ENCODE measurements at places on chromosomes 11 and 22.

GRCh38 chr11:103167166-103167565 is 57.9 kb downstream of the DYNC2H1 start:
- DNase-seq = no peak

- DNase-seq = no peak
Measured at GRCh38 chr11:27120211-27120610, 79.6 kb downstream of the BBOX1 start.

DNA sequence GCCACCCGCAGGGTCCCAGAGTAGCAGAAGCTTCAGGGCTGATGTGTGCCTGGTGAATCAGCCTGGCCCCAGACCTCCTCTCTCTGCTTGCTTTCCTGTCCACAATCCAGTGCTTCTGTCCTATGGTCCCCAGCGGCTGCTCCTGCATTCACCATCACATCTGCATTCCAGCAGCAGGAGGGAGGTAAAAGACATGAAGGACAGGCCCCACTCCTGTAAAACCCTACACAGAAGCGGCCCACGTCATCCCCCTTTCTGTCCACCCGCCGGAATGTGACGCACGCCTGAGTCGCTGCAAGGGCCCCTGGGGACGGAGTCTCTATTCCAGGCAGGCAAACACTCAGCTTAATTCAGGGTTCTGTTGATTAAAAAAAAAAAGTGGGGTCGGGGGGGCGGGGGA is 58.3 kb downstream of the CDKN1C start:
- no peak for DNase-seq

- no peak for DNase-seq
Measured at GRCh38 chr11:105781807-105782206, 171.9 kb downstream of the GRIA4 start.

GRCh38 chr11:79049741-79050179 is 391.1 kb downstream of the TENM4 start:
- DNase-seq = no peak

DNA sequence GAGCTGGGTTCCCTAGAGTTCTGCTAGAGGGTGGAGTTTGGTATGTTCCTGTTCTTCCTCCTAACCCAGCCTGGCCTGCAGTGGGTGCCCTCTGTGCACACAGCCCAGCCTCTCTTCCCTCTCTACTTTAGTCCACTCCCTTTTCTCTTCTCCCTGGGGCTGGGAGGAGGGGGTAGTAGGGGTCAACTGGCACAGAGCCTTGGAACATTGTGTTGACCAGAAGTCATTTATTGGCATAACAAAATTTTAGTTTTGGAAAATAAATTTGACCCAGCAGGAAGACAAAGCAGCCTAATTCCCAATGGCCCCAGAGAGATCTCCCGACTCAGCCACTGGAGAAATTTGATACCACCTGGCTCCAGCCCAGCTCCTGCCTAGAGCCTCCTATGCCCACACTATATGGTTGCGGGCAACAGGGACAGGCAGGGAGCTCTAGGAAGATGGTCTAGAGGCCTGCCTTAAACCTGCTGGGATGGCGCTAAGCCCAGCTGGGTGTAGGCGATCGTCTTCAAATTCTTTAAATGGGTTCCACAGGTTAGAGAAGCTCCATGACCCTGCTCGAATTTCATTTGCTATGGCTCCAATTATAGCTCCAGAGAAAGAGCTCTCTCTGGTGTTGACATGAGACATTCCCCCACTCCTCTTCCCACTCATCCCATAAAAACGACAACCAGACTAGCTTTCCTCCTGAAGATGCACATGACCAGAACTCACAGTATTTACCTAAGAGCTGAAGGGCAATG is 9.9 kb downstream of the PCSK7 start:
- peak; percentile 72 for DNase-seq

DNA sequence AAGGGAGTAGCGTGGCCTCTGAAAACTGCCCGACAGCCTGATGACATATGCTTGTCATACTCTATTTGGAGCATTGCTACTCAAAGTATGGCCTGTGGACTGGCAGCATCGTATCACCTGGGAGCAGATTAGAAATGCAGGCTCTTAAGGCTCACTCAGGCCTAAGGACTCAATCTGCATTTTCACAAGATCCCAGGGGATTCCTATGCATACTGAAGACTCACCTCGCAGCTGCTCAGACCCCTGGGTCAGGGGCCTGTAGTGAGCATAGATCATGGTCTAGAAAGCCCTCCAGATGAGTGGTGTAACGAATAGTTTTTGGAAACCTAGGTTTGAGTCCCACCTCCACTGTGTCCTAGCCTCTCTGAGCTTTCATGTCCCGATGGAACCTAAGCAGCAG is 126.3 kb downstream of the FEZ1 start:
- no peak for DNase-seq

Data from fibroblast of pulmonary artery (primary cell).